Stimulated activated CD4-positive, alpha-beta T cell treated with anti-CD3 and anti-CD28 coated beads, Interleukin-1b, Interleukin-23, amount 100 ng/mL, for 4 hours (primary cell): ENCODE measurements at places on chromosomes 11 and 22.

- DNase-seq, result no peak
Measured at GRCh38 chr11:46513934-46514342, 79.9 kb downstream of the AMBRA1 start.

- DNase-seq, result no peak
Measured at GRCh38 chr11:134625631-134626030, 213.6 kb upstream of the B3GAT1 start.

DNA sequence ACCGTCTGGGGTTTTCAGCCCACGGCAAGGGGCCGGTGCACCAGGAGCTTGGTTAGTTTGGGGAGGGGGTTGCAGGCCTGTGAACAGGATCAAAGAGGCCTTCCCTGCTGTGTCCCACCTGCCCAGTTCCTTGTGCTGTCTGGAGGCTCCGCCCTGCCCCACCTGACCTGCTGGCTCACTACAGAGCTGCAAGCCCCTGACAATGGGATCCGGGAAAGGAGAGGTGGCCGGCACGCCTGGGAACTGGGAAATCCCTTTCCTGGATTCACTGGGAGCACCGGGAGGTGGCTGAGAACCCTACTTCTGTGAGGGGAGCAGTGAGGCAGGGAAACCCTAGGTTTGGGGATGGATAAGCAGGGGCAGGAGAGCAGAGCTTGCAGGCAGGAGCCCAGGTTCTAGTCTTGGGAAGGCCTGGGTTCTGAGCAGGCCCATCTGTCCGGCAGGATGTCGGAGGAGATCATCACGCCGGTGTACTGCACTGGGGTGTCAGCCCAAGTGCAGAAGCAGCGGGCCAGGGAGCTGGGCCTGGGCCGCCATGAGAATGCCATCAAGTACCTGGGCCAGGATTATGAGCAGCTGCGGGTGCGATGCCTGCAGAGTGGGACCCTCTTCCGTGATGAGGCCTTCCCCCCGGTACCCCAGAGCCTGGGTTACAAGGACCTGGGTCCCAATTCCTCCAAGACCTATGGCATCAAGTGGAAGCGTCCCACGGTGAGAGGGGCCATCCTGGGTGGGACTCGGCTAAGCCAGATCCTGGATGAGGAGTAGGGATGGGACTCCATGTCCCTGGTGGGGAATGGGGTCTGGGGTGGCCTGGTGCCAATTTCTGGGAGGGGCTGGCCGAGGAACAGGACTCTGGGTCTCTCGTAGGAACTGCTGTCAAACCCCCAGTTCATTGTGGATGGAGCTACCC lies 786 bp downstream of the CAPN1 start:
- no peak for DNase-seq

- DNase-seq, result no peak
Measured at GRCh38 chr11:88655196-88655595, 317.7 kb upstream of the CTSC start.

DNA sequence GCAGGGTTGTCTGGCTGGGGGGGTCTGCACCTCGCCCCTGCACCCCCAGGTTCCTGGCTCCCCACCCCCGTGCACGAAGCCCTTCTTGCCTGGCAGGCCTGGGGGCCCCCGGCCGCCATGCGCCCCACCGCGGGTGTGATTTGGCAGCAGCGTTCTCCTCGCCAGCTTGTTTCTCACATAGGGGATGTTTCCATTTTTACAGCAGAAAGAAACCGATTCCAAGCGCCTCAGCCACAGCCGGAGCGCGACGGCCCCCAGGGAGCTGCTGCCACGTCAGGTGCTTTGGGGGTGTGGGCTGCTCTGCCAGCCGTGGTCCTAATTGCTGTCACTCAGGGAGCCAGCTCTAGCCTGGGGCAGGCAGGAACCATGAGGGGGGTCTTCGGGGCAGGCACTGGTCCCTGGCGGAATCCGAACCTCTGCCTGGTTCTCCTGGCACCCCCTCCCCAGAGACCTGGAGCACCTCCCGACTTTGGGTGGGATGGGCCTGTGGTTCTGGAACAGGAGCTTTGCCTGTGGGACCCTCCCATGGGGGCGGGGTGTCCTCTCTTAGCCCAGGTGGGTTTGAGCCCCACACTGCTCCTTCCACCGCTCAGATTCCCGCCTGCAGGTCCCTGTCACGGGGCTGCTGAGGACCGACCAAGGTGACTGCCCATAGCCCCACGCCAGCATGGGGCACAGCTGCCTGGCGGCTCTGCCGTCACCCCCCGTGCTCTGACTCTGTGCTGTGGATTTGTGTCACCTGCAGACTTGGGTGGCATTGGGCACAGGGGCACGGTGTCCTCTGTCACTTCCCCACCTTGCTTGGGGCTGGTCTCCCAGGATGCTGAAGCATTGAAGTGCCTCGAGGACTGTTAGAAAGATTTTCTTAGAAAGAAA lies 54.0 kb downstream of the RTN4R start:
- no peak for DNase-seq

DNA sequence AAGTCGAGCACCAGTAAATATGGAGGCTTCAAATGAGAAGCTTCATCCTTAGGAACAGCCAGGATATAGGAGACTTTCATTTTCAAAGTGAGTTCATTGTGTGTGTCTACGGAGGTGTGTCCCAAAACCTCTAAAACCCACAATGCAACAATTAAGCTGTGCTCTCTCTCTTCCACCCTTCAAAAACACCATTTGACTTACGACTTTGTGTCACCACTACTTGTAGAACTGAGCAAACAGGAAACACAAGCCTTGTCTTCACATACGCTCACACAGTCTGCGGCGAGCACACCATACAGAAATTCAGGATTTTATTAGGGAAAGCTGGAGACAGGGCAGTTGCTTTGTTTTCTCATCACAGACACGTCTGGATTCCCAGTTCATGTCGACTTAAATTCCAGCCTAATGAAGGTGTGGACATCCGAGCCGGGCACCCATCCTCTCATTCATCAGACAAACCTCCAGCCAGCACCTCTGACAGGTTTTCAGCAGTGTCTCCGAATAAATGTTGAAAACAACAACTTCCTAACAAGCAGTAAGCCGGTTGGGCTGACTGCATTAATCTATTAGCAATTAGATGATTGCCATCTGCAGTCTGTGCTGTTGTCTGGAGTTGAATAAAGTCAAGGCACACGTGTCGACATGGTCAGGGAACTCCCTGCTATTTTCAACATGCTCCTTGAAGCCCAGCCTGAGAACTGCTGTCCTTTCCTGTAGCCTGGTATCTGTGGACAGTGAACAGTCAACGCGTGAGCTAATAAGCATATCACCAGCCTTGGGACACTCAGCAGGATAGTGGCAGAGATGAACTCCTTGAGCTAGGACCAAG lies 1411.1 kb downstream of the BRD1 start:
- no peak for DNase-seq

DNA sequence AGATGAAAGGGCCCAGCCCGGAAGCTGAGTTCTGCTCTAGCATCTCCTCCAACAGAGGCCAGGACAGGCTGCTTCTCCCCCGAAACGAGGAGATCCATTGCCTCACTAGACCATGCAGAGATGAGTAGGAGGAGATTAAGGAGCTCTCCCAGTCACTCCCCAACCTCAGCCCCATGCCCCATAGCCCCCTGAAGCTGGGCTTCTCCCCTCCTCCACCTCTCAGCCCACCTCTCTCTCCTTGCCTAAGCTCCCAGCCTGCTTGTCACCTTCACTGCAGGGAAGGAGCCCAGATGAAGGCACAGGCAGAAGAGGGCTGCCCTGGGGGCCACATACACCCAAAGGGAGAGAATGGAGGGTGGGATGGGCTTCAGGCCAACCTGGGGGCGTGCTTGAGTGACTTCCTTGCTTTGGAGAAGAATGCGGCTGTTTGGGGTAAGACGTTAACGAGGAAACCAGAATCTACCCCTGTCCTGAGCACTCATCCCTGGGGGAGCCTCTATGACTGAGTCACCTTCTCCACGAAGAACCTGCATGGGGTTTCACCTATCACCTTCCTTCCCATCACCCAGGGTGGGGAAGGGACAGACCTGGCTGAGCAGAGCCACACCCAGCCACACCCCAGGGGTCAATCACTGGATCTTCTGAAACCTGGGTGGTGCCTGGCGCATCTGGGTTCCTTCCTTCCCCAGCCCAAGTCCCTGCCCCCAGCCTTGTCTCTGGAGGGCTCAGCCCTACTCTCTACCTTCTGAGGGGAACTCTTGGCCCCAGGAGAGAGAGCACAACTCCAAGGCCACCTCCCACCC lies 11.6 kb upstream of the GNAZ start:
- no peak for DNase-seq

DNA sequence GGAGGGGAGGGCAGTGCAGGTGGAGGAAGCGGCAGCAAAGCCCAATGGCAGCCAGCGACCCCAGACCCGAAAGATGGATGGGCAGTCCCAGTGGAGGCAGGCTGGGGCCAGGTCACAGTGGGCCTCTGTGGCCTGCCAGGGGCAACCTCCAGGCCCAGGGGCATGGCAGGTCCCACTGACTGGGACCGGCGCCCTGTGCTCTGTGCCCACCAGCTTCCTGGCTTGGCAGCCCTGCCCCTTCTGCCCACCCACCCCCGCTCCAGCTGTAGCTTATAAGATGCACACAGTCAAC lies 4.3 kb upstream of the KCNK7 start:
- DNase-seq, result no peak

GRCh38 chr11:9617940-9618339 lies 44.5 kb downstream of the WEE1 start:
- DNase-seq, result no peak

DNA sequence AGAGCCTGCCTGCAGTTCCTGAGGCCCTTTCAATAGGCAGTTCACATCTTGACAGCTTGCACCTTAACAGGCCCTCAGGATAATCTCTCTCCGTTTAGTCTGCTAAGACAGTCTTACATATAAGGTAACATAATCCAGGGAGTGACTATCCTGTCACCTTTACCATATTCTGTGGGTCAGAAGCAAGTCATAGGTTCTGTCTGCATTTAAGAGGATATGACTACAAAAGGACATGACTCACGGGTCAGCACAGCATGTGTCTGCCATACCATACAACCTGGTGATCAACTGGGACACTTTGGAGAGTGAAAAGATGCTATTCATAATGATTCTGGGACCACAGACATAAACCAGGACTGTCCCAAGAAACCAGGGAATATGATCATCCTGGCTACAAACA lies 611.1 kb downstream of the SOX6 start:
- no peak for DNase-seq

DNA sequence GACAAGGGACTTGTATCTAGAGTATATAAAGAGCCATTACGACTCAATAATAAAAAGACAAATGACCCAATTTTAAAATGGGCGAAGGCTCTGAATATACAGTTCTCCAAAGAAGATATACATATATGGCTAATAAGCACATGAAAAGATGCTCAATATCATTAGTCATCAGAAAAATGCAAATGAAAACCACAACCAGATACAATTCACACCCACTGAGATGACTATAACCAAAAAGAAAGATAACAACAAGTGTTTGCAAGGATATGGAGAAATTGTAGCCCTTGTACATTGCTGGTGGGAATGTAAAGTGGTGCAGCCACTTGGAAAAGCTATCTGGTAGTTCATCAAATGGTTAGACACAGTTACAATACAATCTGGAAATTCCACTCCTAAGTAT lies 96.3 kb downstream of the TRIM29 start:
- no peak for DNase-seq

GRCh38 chr11:75872887-75873416 lies 57.9 kb downstream of the UVRAG start:
- DNase-seq, result no peak

DNA sequence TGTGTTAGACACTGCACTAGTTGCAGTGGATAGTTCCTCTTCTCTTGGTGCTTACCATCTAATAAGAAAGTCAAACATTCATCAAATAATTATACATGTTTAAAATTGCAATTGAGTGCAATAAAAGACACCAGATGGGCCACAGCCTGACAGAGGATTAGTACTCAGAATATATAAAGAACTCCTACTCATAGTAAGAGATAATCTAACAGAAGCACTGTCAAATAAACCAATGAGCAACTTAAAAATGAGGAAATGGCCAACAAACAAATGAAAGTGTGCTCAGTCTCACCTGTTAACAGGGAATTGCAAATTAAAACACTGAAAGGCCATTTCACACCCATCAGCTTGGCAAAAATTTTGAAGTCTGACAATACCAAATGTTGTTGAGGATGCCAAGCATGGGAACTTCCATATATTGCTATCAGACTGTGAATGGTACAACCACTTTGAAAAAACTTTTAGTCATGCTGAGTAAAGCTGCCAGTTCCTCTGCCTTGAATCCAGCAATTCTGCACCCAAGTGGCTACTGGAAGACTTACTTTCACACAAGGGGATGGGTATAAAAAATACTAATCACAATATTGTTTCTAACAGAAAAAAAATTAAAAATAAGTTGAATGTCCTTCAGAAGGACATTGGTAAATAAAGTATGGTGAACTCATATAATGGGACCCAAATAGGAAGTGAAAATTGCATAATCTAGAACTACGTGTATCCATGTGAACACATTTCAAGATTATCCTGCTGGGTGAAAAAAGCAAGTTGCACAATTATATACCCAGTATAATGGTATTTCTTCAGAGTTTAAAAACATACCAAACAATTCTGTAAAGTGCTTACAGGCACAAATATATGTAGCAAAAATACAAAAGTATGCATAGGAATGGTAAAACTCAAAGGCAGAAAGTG lies 41.4 kb upstream of the CREB3L1 start:
- no peak for DNase-seq

DNA sequence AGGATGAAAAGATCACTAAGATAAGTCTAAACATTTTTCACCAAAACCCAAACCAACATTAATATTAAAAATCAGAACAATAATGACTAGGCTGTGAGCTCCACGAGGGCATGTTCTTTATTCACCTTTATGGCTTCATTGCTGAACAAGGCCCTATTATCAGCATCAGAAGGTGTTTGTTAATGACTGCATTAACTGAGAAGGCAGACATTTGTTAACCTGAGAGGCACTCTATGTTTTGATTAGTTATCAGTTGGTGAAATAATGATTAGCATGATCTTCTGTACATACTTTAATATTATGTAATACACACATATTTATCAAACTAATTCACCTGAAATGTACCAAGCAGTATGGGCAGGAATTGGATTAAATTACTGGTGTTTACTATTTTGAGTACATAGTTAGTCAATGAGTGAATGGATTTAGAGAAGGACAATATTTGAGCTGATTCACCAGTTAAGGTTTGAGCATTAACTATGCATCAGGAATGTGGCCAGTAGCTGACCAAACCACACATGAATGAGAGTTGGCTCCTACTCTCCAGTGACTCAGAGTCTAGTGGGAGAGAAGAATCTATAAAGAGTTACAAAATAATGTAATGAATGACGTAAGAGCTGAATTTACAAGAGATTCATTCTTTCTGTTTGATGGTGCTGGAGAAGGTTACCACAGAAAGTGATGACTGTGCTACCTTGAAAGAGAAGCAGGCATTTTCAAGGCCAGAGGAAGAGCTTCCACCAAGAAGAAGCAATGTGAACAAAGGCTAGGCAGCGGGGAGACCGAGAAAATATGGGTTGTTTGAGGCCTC lies 6.7 kb downstream of the IL18 start:
- no peak for DNase-seq

GRCh38 chr11:118530683-118531596 lies at the start of gene TMEM25:
TMEM25 (plus strand) TSS chr11:118531192; CDS start chr11:118531802, 610 bp downstream.
- DNase-seq, result peak; percentile 76

DNA sequence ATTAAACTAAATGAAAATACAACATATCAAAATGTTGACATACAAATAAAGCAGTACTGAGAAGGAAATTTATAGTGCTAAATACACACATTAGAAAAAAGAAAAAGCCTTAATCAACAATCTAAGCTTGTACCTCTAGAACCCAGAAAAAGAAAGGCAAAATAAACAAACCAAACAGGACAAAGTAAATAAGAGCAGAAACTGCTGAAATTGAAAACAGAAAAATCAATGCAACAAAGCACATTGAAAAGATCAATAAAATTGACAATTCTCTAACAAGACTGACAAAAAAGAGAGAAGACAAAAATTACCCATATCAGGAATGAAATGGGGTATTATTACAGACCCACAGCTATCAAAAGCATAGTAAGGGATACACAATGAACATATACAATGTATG lies 21.0 kb downstream of the DCUN1D5 start:
- DNase-seq, result no peak

- DNase-seq, result peak; percentile 92
Measured at GRCh38 chr11:64971421-64972233, at the start of gene MAJIN. MAJIN (minus strand) TSS chr11:64972108; CDS start chr11:64959405, 12,703 bp downstream.
